ENCODE measurements at places on chromosomes 16 and 17.

DNA sequence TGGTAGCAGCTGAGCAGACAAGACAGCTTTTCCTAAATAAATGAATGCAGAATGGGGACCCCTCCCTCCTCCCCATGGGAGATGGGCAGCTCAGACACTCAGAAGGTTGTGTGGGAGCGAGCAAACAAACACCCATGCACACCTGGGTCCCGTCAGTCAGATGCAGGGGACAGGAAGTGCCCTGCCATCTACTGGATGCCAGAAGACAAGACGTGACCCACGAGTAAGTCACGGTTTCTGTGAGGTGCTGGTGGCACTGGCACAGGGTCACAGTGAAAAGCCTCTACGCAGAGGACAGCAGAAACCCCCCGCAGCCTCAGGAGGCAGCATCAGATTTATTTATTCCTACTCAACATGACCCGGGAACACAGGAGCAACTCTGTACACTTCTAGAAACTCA, 8.4 kb downstream of the HBQ1 start:
- DNase-seq = no peak

- DNase-seq = no peak
These were observed 761.3 kb upstream of the KIF2B start for GRCh38 chr17:53061446-53061845.

GRCh38 chr16:381012-381788, 578 bp downstream of the PGAP6 start:
- DNase-seq = no peak

GRCh38 chr16:61797296-61797795, 238.9 kb downstream of the CDH8 start:
- DNase-seq = no peak
